Muscle of leg (tissue), 16 donors: ENCODE measurements at places on chromosomes 12 and 14.

DNA sequence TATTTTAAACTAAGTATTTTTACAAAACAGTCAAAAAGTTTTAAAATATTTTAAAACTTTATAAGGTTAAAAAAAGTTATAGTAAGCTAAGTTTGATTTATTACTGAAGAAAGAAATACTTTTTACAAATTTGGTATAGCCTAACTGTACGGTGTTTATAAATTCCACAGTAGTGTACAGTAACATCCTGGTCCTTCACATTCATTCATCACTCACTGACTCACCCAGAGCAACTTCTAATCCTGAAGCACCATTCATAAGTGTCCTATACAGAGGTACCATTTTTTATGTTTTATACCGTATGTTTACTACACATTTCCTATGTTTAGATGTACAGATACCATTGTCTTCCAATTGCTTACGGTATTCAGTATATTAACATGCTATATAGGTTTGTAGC is 170.0 kb downstream of the KLHL28 start:
- no peak for DNase-seq

DNA sequence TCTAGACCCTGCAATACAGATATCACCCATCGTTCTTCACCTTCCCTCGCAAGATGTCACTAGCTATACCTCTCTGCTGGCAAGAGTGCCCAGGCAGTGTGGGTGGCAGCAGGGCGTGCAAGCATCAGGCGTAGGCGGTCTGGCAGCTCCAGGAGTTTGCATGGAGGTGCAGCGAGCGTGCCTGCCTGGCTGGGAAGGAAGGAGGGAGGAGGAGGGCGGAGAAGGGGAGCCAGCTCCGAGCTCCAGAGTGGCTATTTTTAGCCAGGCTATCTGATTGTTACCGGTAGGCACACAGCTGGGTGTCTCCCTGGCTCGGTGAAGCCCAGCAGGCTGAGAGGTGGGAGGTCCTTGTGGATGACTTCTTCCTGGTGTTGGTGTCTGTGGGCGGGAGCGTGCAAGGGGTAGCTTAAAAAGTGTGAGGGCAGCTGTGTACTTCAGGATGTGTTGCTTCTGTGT is 6.2 kb downstream of the FOXJ2 start:
- peak; percentile 62 for DNase-seq

DNA sequence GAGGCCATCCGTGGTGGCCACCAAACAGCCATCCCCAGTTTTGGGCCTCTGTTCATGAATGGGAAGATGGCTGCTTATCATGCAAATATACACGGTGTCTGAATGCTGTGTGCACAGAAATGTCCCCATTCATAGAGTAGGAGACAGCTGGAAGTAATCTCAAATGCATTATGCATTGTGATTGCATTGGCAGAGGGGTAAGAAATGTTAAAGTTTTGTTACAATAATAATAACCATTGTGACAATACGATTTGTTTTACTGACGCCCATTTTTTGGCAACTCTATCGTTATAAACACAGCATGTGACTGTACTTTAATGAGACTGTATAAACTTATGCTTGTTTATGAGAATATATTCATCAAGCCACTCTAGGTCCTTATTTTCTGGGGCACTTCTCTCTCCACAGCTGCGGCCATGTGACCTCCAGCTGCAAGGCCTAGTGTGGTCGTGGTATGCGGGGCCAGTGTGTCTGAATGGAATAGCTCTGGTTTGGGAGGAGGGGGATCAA is 474.3 kb downstream of the VRK1 start:
- peak; percentile 4 for DNase-seq

DNA sequence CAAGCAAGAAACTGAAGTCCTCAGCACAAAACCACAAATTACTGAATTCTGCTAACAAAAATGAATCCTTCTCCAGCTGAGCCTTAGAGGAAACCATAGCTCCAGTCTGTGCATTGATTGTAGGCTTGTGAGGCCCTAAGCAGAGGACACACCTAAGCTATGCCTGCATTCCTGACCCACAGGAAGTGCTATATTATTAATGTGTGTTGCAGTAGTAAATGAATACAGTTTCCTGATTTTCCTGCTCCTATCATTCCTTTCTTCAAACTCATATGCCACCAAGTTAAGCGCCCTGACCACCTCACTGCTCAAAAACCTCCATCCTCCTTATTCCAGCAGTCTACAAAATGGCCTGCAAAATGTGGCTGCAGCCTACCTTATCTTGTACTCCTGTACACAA is 151.9 kb upstream of the ABCD2 start:
- no peak for DNase-seq

GRCh38 chr12:20931894-20932293 is 121.4 kb downstream of the SLCO1B3 start:
- no peak for DNase-seq

- DNase-seq: no peak
Observed at GRCh38 chr14:57943038-57943437, 77.1 kb upstream of the SLC35F4 start.

GRCh38 chr12:73659802-73660201 is 877.8 kb upstream of the ATXN7L3B start:
- no peak for DNase-seq

DNA sequence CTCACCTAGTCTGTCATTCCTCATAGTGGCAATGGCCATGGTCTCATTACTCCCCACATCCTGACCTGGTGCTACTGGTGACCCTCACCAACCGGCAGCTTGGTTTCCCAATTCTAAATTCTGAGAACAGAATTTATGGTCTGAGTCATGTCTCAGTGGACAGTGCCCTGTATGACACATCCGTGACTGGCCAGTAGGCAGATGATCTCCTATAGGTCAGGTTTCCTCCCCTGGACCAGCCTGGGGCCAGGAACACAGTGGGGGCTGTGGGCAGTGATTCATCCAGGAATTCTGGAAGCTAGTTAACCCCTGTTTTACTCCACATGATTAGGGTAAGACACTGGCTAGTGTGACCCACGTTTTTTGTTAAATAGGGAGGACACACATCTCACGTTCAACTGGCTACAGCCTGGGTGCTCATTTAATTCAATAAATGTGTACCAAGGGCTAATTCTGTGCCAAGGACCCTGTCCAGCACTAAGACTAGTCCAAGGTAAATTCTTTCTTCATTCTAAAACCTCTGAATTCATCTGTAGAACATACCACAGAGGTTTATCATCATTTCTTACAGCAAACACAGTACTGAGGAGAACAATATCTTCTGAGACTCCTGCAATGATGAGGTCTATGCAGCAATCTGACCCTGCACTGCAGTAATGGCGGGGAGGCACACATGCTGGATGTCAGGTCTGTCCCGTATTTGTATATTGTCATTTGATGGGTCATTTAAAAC is 249.6 kb upstream of the TBX3 start:
- no peak for DNase-seq

DNA sequence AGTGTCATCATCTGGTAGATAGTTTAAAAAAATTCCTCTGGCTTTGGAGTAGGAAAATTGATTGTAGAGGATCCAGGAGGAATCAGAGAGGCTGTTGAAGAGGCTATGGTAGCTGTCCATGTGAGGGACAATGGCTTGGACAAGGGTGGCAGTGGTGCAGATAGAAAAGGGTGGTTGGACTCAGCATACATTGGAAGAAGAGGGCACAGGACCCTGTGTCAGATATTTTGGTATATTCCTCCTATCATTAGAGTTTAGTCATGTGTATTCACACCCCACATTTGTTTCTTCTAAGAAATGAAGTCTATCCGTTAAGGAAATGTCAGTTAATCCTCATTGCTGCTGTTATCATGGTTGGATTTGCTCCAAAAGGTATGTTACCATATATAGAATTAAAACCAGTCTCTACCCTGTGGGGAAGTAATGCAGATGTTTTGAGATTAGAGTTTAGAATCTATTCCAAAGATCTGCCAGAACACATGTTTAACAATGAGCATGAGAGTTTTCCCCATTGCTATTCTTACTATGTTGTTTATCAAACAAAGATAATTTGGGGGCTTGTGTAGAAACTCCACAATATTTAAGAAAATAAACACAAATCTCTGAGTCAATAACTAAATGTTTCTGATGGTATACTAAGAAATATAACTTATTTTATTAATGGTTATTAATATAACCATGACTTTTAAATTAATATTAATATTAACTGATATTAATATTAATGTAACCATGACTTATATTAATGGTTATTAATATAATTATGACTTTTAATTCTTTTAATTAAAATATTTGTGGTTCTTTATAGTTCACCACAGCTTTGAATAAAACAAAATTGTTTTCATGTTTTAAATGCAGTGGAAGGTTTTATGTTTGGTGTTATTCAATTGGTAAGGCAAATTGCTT is 80.9 kb downstream of the CRADD start:
- DNase-seq: no peak

GRCh38 chr14:33343016-33343415 is 404.3 kb downstream of the NPAS3 start:
- no peak for DNase-seq

GRCh38 chr14:99908653-99909250 is 115.5 kb downstream of the EML1 start:
- DNase-seq: no peak
